Nephron progenitor cell (in vitro differentiated cells): ENCODE measurements at places on chromosomes 7 and 10.

- no peak for DNase-seq
These were observed 196.4 kb upstream of the POM121L12 start for GRCh38 chr7:52838981-52839411.

DNA sequence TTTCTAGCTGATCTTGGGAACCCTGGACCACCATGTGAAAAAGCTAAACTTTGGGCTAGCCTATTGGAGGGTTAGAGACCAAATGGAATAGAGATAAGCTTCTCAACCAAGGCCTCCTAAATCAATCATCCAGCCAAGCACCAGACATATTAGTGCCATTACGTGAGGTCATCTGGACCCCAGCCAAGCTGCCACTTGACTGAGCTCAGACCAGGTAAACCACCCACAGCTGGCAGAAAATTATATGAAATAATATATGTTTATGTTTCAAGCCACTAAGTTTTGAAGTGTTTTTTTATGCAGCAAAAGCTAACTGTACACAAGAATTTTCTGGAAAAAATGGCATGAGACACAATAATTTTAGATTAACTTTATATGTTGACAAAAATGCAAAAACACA is 82.6 kb upstream of the PCGF5 start:
- DNase-seq, result no peak

DNA sequence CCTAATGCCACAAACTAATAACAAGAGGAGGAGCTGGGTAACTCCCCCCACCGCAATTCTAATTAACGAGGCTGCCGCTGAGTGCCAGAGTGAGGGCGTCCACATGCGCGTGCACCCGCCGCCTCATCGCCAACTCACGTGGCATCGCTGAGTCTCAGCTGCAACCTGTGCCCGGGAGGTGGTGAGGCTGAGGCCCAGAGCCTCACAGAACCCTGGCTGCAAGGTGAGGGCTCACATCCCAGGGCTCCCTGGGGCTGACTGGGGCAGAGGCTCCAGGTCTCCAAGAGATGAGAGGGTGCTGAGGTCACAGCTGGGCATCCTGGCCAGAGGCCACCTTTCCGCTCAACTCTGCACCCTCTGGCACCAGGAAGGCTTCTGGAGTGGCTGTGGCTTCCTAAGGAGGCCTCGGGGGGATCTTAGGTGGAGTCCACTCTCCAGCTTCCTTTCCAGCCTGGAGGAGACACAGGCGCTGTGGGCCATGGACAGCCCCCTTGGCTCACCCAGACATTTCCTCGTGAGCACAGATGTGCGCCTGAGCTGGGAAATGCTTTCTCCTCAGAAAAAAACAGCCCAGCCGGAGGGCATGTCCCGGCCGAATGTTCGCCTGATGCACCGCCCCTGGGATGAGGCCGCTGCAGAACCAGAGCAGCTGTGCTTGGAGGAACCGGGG is 242.6 kb downstream of the MAD1L1 start:
- DNase-seq, result no peak

GRCh38 chr7:122626785-122627184 is 72.1 kb downstream of the RNF133 start:
- no peak for DNase-seq

- DNase-seq, result no peak
These were observed 91.9 kb upstream of the GHITM start for GRCh38 chr10:84047258-84048010.

DNA sequence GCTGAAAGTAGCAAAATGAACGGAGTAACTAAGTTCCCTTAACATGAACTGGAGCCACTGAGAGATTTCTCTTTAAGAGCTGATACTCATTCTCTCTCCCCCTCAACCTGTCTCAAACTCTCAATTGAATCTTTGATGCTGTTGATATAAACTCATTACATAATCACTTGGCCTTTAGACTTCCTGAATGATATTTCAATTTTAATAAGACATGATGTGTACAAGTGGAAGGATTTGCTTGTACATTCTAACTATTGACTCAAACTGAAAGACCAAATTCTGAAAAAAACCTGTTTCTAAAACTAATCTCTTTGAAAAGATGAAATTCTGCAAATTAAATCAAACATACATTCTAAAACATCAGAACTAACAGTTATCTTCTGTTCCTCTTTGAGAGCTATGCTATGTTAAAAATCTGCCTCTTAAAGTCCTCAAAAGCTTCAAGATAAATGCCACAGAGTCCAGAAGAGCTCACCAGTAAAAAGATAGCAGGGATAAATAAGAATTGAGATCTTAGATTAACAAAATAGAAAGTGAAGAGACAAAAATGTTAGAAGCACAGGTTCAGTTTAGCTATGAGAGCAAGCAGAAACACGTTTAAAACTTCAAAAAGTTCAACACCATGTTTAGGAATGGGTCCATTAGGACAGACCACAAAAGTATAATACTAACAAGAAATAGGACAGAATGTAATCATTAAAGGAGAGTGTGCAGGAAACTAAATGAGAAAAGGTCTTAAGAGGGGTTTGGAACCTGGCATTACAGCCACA is 46.1 kb downstream of the TNPO3 start:
- DNase-seq, result no peak

DNA sequence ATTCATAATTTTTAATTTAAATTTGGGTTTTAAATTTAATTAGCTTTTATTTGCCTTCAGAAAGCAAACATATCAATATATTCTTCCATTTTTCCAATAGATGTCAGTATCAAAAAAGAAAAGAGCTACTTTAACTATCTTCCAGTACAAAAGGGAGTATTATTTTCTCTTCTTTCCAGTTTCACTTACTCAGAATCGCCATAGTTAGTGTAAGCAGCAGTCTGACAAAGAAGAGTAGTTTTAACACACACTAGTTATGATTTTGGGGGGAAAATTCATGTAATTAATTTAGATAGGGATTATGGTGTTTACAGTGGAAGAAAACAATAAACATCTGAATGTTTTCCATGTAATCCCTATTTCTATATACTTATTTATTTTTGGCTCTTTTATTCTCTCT is 272.6 kb upstream of the DGKB start:
- no peak for DNase-seq

- DNase-seq, result no peak
These were observed at the start of gene GIMAP4 for GRCh38 chr7:150567169-150567568. Gene GIMAP4 (plus strand): TSS chr7:150567390. CDS start chr7:150569902, 2,512 bp downstream.

GRCh38 chr10:27383595-27384542 is 120.2 kb upstream of the RAB18 start:
- DNase-seq, result no peak

DNA sequence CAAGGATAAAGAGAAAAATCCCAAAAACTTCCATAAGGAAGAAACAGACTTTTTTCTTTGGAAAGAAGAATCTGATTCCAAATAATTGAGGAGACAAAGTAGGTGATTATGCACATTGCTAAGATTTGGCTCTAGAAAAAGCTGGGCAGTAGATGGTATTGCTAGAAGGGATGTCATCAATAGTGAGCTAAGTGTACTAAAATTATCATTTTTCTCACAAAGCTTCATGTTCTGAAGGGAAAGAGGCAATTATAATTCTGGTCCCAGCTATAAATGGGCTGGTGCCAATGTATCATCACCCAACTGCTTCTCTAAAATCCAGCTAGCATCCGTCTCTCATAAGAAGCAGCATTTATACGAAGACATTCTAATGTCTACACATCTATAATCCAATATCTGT is 23.9 kb downstream of the STEAP1 start:
- DNase-seq, result no peak

DNA sequence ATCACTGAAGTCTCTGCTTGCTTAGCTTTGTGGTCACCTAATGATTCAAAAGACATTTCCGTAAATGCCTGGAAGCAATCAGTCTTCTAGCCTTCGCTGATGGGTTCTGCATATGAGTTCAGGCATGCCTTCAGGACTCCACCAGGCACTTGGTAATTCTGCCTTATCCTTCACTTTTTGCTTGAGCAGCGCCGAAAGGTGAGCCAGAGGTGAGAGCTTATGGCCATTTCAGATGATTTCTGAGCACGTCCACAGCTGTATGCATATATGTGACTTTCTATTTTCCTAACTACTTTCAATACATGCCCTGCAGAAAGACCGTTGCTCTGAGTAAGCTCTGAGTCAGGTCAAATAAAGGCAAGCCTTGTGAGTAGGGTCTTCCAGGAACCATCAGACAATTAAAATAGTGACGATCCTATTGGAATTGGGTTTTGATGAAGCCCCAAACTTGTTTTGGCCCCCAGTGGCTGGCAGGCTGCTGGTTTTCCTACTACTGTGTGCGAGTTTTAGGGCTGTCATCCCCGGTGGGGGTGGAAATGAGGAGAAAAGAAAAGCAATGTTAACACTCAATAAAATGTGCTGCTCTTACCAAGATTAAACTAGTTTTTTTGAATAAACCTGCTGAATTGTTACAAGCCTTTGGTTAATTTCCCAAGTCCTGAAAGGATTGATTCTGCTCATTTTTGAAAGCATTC is 154.4 kb upstream of the AKR1E2 start:
- DNase-seq, result no peak

- DNase-seq, result no peak
These were observed 33.5 kb upstream of the ENO4 start for GRCh38 chr10:116815641-116816415.

- no peak for DNase-seq
These were observed 801.2 kb downstream of the GRID1 start for GRCh38 chr10:85565381-85565780.

- no peak for DNase-seq
These were observed 153.3 kb downstream of the ARID5B start for GRCh38 chr10:62054830-62055229.

DNA sequence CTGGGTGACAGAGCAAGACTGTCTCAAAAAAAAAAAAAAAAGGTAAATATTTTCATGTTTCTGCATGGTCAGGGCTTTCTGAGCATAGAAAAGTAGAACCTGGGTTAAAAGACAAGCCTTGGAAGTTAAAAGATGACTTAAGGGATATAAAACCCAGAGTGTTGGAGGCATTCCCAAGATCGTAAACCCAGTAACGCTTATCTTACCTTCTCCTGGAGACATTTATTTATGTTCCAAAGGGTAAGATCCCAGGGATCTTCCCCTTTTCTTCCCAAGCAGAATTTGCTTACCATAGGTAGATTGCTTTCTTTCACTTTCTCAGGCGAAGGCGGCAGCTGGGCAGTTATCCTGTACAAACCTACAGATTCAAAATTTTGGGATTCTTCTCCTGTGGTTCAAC is 22.2 kb downstream of the SUGCT start:
- no peak for DNase-seq

- DNase-seq, result no peak
These were observed 9.3 kb upstream of the ZNF438 start for GRCh38 chr10:31041011-31041410.

DNA sequence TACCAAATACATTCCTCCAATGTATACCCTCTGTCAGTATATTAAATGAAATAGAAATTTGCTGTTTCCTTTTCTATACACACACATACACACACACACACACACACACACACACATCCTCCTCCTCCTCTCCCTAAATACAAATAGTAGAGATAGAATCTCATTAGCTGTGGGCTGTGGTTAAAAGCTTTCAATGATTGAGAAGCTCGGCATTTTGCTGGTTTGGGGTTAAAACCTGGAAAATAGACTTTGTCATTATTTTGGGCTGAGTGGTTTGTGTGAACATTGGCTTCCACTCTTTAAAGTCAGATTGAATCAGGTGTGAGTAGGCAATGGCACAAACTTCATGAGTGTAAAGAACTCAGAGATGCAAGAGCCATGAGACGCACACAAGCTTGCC is 596.0 kb downstream of the XPNPEP1 start:
- DNase-seq, result no peak

- no peak for DNase-seq
These were observed 207.8 kb upstream of the MGMT start for GRCh38 chr10:129259128-129259815.
